Epithelial cell of alveolus of lung (primary cell): ENCODE measurements at places on chromosomes 12 and 14. TPM values are rescaled to one million over a fixed set of nuclear protein-coding genes. Genes with fewer than 3 reads are reported as not detected.

The EID3 gene
- 1.0 and 10.1 TPM in 2 replicates for total RNA-seq

The LRCOL1 gene
- not detected in 2 replicates for total RNA-seq

The CAPRIN2 gene
- total RNA-seq = 13.1 and 26.2 TPM in 2 replicates

The ANKRD33 gene
- total RNA-seq = 0.13 and 0.24 TPM in 2 replicates

The TMEM121 gene
- 9.3 and 12.6 TPM in 2 replicates for total RNA-seq

The TXNDC16 gene
- total RNA-seq = 2.8 and 4.9 TPM in 2 replicates

The NAA25 gene
- 13.6 and 23.6 TPM in 2 replicates for total RNA-seq

The DIO2 gene
- 1.4 and 4.2 TPM in 2 replicates for total RNA-seq

The MUCL1 gene
- not detected in 2 replicates for total RNA-seq

The SERPINA10 gene
- total RNA-seq = not detected in 2 replicates

The KRT82 gene
- total RNA-seq = not detected in 2 replicates

The CYP27B1 gene
- total RNA-seq = 0.26 and 0.32 TPM in 2 replicates

The LMBR1L gene
- total RNA-seq = 31.7 and 38.4 TPM in 2 replicates

The CMA1 gene
- not detected in 2 replicates for total RNA-seq

The OASL gene
- 0.08 and 1.6 TPM in 2 replicates for total RNA-seq

The LMNTD1 gene
- total RNA-seq = not detected in 2 replicates

The OR6C4 gene
- total RNA-seq = not detected in 2 replicates

The A2ML1 gene
- total RNA-seq = not detected in 2 replicates

The CACNA1C gene
- total RNA-seq = 2.6 and 4.3 TPM in 2 replicates

The TAS2R43 gene
- 0.13 TPM in 1 of 2 replicates, not detected in the other for total RNA-seq

The GNB3 gene
- 0.39 and 0.48 TPM in 2 replicates for total RNA-seq

The DRAM1 gene
- 12.8 and 38.9 TPM in 2 replicates for total RNA-seq

The PPP4R4 gene
- total RNA-seq = 1.6 and 8.5 TPM in 2 replicates

The COL2A1 gene
- total RNA-seq = 0.56 and 1.0 TPM in 2 replicates

The STON2 gene
- 0.96 and 1.9 TPM in 2 replicates for total RNA-seq

The FZD10 gene
- 0.26 and 1.1 TPM in 2 replicates for total RNA-seq

The OR6J1 gene
- total RNA-seq = not detected in 2 replicates

The OLR1 gene
- total RNA-seq = 4.0 and 10.1 TPM in 2 replicates

The CCDC177 gene
- under 0.01 and 0.16 TPM in 2 replicates for total RNA-seq
